CD4-positive, alpha-beta T cell treated with Interferon alpha-2 for 1 hour (primary cell): ENCODE measurements at places on chromosomes 2 and 18.

GRCh38 chr2:134391751-134392160 is 137.9 kb downstream of the MGAT5 start:
- no peak for DNase-seq

GRCh38 chr2:121142452-121142851 is 142.6 kb downstream of the TFCP2L1 start:
- no peak for DNase-seq

- no peak for DNase-seq
Measured at GRCh38 chr2:198452327-198452726, 647.9 kb downstream of the PLCL1 start.

DNA sequence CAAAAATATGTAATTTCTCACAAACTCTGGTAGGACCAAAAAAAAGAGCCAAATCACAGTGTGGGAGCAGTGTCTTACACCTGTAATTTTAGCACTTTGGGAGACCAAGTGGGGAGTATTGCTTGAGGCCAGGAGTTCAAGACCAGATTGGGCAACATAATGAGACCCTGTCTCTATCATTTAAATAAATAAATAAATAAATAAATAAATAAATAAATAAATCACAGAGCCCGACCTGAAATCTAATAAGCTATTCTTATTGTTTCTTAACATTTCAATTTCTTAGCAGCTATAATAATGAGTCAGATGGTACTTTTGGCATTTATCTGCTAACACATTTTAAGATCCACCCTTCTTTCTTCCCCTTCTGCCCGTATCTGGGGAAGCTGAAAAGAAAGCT is 1229.6 kb downstream of the SUCLG1 start:
- no peak for DNase-seq

DNA sequence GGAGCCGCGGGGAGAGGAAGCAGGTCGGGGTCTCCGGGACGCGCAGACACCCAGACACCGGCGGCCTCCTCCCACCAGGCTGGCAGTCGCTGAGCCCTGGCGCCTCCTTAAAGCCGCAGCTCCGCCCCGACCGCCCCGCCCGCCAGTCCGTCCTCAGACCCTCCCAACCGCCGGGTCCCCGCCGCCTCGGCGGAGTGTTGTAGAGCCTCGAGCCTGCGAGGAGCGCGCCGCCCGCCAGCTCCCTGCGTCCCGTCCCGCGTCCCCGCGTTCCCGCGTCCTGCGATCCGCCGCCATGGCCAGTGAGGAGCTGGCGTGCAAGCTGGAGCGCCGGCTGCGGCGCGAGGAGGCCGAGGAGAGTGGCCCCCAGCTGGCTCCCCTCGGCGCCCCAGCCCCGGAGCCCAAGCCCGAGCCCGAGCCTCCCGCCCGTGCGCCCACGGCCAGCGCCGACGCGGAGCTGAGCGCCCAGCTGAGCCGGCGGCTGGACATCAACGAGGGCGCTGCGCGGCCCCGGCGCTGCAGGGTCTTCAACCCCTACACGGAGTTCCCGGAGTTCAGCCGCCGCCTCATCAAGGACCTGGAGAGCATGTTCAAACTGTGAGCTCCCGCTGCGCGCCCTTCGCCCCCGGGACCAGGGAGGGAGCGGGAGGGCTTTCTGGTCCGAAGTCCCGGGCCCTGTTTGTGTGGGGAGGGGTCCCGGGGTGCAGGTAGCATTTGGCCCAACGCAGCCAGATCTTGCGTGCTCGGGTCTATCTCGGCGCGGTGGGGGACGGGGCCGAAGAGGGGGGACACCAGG is at the start of gene EFHD1:
Gene EFHD1 (plus strand): TSS at position 192 of the 793 bp plus-strand sequence. CDS start 101 bp downstream, at position 293.
- DNase-seq = peak; percentile 12

- no peak for DNase-seq
Measured at GRCh38 chr2:236879416-236879963, 206.2 kb upstream of the COPS8 start.

- no peak for DNase-seq
Measured at GRCh38 chr2:74031221-74031620, 46.5 kb downstream of the TET3 start.

DNA sequence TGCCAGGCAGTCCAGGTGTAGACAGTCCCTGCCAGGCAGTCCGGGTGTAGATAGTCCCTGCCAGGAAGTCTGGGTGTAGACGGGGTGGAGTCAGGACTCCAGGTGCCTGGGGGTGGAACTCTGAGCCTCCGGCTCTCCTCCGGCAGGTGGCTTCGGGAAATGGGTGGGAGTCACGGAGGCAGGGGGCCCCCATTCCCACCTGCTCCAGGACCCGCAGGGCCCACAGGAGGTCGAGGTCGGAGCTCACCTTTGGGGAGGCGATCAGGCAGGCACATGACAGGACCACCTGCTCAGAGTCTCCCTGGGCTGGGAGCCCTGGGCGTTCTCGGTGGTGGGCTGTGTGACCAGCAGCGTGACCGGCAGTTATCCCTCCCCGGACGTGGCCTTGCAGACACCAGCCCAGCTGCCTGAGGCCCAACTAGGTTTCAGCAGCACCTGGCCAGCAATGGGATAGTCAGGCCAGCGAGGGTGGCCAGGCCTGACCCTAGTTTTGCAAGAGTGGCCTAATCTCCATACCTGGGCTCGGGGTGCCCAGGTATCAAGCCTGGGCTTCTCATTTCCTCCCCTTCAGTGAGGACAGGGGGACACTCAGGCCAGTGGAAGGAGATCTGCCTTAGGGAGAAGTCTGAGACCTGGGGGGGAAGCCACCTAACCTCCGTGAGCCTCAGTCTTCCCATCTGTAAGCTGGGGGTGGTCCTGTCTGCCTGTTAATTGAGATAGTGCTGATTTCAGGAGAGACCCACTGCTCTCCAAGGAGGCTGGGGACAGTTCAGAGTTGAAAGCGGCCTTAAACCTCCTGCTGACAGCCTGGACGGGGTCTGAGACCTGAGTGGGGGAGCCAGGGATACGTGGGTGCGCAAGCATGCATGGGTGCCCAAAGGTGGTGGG is 13.2 kb downstream of the GPC1 start:
- DNase-seq = no peak

GRCh38 chr18:9973470-9973869 is 59.7 kb downstream of the VAPA start:
- no peak for DNase-seq

DNA sequence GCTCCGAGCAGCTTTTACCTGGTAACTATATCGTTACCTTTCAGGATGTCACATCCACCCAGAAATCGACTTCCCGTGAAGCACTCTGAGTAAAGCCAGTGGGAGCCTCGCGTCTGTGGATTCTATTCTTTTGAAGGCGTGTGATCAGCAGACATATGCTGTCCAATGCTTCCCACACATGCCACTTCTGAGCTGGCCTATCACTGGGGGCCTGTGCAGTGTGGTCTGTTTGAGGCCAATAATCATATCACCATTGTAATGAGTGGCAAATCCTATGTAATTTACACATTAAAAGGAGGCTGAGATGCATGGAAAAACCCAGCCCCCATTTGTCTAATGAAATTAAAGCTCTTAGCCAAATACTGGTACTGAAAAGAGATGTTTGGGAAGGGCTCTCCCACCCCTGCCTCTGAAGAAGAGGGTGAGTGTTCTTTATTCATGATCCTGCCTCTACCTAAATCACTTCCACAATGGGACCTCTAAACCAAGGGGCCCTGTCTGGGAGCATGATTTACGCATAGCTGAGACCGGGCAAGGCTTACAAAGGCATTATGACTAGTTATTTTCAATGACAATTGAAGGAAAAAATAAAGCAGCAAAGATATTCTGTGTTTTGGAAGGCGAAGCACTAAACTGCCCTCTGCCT is 686.8 kb downstream of the ZEB2 start:
- DNase-seq = no peak

- DNase-seq = no peak
Measured at GRCh38 chr18:38545071-38545470, 979.5 kb upstream of the CELF4 start.

DNA sequence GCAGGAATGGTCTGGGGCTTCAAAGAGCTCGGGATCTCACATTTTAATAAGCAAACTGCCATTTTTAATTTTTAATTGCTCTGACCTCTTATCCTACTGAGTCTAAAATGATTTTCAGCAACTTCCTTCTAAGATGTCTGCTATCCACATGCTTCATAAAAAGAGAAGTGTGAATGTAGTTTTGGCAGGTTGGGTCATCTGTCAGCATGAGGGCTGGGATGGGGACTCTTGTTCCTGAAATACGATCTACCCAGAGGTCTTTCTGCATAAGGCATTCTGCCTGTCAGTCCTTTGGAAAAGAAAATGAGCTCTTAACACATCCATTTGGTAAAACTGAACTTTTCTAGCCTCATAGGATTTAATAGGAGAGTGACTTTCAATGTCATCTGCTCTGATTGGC is 252.8 kb upstream of the APCDD1 start:
- peak; percentile 0 for DNase-seq

DNA sequence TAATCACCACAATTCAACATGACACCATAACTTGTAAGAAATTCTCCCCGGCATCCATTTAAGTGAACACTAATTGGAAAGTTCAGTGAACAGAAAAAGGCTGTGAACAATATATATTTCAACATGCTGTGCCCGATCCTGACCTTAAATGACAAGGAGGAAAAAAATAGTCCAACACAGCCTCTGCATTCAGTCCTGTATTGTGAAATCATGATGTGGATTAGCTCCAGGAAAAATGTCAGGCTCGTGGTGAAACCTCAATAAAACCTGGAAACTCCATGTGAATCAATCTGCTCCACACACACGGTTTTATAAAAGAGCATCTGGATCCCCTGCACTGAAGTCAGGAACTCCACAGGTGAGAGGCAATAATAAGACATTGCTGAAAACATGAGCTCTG is 145.4 kb upstream of the SPOPL start:
- DNase-seq = no peak

- no peak for DNase-seq
Measured at GRCh38 chr2:238727585-238728329, 120.1 kb upstream of the TWIST2 start.

DNA sequence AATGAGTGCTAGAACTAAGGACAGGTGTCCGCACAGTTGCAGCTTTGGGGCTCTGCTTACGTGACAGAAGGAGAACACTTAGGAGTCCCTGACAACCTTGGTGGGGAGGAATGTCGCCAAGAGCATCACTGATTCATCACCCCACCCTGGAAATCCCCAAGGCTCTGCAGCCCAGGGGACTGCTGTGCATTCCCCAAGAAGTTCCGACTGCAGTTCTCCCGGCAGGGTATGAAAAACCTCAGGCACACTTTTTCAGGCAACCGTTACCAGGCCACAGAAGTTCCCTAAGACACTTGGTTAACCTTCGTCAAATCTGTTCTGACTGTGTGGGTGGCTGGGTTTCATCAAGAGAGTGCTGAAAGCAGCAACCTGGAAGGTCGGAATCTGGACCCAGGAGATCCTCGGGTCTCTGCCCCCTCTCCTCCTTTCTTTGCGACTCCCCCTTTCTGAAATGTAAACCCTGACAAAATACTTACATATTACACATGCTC is 192.1 kb upstream of the CXCR4 start:
- no peak for DNase-seq

DNA sequence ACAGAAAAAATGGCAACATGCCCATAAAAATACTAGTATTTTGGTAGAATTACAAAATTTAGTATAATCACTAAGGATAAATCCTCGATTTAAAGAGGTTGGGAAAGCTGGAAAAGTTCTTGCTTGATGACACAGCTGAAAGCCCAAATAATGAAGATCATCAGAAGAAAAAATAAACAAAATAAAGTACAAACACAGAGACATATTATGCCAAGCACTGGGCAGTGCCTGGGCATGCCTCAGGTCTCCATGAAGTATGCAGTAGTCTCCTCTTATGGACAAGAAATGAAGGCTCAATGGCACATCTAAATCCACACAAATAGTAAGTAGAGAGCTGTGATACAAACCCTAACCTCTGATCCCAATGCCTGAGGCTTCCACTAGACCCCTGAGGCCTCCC is 57.7 kb downstream of the RNU4ATAC start:
- DNase-seq = no peak

DNA sequence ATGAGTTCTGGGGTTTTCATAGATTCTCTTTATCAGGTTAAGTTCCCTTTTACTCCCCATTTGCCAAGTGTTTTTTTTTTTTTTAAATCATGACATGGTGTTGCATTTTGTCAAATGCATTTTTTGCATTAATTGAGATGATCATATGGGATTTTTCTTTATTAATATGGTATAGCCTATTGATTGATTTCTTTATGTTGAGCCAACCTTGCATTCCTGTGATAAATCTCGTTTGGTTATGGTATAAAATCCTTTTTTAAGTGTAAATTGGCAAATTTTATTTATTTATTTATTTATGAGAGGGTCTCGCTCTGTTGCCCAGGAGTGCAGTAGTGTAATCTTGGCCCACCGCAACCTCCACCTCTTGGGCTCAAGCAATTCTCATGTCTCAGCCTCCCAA is 81.5 kb upstream of the ACVR1 start:
- DNase-seq = no peak

GRCh38 chr2:54570925-54571694 is 115.0 kb downstream of the SPTBN1 start:
- DNase-seq = peak; percentile 54

- no peak for DNase-seq
Measured at GRCh38 chr2:26630669-26631360, 10.4 kb downstream of the CIB4 start.

DNA sequence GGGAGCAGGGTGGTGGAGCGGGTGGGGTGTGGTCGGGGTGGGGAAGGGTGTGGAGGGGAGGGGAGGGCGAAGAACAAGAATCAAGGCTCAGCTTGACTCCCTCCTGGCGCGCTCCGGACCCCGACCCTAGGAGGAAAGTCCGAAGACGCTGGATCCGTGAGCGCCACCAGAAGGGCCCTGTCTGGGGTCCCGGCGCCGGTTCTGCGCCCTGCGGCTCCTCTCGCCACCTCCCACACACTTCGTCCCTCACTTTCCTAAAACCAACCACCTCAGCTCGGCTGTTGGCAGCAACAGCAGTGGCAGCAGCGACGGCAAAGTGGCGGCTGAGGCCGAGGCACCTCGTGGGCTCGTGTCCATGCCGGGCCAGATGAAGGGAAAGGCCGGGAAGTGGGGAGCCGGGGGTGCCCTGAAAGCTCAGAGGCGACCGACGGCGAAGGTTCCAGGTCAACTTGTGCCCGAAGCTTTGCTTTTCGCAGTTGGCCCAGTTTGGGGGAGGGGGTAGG is 2.1 kb downstream of the KLHL14 start:
- DNase-seq = no peak

DNA sequence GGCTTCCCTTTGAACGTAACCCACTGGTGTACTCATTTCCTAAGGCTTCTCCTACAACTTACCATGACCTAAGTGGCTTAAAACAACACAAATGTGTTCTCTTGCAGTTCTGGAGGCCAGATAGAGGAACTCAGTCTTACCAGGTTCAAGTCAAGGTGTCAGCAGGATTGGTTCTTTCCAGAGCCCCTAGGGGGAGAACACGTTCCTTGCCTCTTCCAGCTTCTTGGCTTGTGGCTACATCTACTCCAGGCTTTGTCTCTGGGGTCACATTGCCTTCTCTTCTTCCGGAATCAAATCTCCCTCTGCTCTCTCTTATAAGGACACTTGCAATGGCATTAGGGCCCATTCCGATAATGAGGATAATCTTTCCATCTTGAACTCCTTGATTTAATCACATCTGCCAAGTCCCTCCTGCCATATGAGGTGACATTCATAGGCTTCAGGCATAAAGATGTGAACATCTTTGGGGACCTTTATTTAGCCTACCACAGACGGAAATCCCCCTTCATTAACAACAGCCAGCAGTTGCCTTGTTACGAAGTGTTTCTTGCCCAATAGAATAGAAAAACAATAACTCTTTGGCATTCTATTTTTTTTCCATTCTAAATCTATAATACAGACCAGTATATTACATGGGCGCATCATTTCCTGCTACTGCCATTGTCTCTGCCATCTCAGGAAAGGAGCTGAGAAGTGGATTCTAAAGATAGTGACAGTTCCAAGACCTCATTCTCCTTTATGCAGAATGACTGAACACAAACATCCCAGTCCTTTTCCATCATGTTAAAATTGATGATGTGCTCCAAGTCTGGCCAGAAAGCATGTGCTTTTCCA is 362.0 kb downstream of the ZNF521 start:
- no peak for DNase-seq

GRCh38 chr2:61125798-61126197 is 36.2 kb upstream of the C2orf74 start:
- DNase-seq = no peak
